NCI-H774 (cell line): ENCODE measurements at places on chromosomes 2 and 18.

DNA sequence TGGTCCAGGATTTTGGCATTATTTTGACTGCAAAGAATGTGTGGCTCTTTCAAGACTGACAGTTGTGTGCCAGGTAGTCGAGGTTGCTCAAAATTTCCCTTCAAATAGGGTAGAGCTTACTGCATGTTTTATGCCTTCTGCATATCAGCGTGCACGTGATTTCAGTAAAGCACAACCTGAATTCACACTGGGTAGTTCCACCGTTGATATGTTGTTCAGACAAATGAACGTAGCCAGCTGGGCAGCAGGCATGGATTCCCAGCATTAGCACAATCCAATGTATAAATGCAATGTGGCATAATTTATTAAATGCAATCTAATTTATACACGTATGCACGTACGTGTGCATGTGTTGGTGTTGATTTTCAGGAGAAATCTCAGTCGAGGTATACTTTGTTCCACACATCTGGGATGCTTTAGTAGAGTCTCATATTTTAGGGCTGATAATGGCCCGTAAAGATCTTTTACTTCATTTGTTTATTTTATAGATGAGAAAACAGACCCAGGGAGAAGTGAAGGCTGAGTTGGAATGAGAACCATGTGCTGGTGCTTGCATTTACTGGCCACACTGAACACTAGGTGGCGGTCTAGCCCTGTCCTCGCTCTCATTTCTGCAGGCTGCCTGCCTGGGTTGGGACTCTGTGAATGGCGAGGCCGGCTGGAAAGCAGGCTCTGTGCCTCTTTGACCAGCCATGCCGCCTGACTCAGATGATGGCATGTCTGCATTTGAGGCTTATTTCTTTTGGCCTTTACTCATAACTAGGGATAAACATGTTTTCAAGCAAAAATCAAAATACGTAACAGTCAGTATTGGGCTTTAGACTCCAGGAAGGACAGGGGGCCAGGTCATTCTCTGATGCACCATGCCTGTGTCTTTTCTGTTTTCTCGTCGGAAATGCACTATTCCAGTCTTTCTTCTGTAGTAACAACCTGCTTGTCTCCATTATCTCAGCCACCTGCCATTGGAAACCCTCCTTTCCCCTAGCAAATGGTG is 120.4 kb downstream of the RNF144A start:
- peak; percentile 67 for DNase-seq

GRCh38 chr18:25047421-25047820 is 304.5 kb downstream of the ZNF521 start:
- DNase-seq, result no peak

- DNase-seq, result no peak
Measured at GRCh38 chr18:75456199-75456631, 28.7 kb upstream of the SMIM21 start.

DNA sequence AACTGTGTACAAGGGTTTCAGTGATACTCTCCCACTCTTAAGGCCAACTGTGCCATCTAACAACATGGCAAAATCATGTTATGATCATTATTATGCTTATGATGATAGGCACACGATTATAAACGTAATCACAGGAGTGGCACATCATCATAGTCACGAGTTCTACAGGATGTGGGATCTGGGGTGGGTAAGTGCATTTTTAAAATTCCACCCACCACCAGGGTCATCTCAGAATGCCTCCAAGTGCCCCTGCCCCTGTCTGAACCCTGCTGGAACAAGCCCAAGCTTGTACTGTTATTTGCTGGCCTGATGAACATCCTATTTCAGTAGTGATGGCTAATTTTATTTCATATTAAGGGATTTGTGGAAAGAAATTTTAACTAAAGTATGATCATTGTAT is 117.8 kb downstream of the PTPRM start:
- no peak for DNase-seq

- DNase-seq, result no peak
Measured at GRCh38 chr18:55385770-55386169, 202.2 kb downstream of the TCF4 start.

- DNase-seq, result no peak
Measured at GRCh38 chr2:71309-72035, 25.2 kb upstream of the FAM110C start.

GRCh38 chr2:8267721-8268120 is 414.1 kb upstream of the ID2 start:
- DNase-seq, result no peak

DNA sequence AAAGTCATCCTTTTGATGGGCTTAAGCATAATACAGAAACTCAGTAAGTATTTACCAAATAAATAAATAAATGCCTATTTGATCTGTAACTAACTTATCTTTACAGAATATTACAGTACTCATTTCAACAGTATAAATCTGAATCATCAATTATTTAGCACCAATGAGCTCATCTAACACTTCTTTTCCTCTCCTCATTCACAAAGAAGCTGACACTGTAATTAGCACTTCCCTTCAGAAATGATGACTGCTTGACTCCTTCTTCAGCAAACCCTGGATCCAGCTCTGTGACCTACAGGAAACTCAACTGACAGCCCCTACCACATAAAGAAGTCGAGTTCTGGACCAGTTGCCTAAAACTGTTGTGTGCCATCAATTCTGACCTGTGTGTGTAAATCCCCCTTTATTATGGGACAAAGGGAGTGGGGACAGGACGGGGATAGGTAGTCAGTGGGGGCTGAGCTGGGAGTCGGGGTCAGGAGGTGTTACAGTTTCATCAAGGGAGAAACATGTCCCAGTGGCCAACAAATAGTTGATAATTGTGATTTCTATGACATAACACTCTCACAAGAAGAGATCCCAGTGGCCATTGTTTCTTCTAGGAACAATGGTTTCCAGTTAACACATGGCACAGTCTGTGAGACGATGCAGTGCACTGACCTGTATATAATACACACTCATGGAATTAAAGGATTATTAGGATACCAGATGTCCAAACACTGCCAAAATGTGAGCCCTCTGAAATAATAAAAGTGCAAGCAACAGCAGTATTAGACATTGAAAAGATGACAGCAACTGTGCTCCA is 68.7 kb downstream of the STK39 start:
- DNase-seq, result no peak

GRCh38 chr2:192390401-192390800 is 195.7 kb upstream of the TMEFF2 start:
- DNase-seq, result no peak

- DNase-seq, result no peak
Measured at GRCh38 chr2:9803023-9803805, 40.1 kb upstream of the TAF1B start.

DNA sequence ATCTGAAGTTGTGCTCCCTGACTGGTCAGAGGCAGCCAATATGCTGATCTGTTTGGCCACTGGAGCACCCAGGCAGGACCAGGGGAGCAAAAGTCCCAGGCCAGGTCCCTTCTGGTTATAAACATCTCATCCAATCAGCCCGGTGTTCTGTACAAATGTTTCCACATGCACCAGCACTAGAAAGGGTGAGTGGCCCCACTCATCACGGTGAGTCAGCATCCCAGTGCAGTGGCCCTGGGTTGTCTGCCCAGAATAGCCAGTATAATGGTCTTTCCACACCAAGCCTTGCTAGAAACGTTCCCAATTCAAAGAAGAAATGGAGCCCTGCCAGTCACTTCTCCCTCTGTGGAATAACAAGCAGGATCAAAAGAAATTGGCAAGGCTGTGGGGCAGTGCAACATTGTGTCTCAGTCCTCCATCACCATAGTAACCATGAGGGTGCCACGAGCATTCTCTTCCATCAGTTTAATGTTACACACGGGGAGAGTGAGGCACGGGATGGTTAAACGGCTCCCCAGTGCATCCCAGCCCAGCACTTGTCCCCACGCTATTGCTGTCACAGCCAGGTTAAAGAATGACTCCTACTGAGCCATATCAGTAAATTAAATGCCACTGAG is 174.9 kb downstream of the SEPTIN10 start:
- no peak for DNase-seq

- no peak for DNase-seq
Measured at GRCh38 chr2:53438100-53438499, 329.5 kb upstream of the CHAC2 start.

- no peak for DNase-seq
Measured at GRCh38 chr2:101500860-101501259, 25.9 kb upstream of the RFX8 start.

- DNase-seq, result no peak
Measured at GRCh38 chr2:23009545-23010149, 375.3 kb upstream of the KLHL29 start.

DNA sequence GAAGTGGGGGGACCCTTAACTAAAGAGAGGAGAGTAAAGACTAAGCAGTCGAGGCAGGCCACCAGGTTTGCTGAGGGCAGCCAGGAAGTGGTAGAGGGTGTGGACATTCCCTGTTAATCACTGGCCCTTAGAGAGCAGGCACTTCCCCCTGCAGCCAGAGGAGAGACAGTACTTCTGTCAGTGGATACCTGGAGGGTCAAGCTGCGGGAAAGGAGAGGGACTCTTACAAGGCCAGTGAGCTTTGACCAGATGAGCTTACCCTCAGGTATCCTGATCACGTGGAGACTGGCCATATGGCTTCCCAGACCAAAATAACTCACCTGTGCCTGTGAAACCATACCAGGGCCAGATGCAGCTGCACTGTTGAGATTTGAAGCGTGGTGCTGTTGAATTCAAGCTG is 28.6 kb downstream of the ITGA6 start:
- no peak for DNase-seq

DNA sequence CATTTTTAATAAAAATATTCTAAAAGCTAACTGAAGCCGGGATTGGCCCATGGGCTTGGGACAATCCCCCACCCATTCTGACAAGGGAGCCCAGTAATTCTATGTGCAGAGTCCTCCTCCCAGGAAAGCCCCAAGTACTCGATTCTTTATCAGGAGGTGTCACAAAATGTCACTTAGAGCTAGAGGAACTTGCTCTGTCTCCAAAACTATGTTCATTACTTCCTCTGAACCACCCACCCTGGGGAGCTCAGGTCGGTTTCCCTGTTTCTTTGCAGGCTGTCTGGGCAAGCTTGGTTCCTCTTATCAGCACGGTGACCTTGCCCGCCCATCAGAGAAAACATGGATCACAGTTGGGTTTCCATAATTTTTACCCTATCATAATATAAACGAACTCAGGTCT is 430.6 kb upstream of the ID2 start:
- no peak for DNase-seq

- DNase-seq, result peak; percentile 76
Measured at GRCh38 chr18:22913861-22914260, 19.3 kb upstream of the RBBP8 start.

- no peak for DNase-seq
Measured at GRCh38 chr18:6086731-6087130, 191.4 kb upstream of the TMEM200C start.

DNA sequence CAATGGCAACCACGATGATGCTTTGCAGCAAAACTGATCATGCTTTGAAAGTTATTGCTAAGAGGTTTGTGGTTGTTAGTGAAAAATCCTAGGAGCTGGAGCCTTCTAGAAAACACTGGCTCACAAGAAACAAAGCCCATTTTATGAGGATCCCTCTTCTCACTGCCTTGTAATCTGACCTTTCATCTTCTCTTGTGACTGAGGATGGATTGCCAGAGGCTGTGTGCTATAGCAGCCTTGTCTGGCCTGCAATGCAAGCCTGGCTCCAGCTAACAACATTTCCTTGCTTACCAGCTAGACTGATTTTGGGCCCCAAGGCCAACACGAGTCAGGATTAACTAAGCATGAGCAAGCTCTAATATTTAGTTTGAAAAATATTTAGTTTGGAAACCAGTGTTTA is 13.1 kb downstream of the PIEZO2 start:
- no peak for DNase-seq

GRCh38 chr2:7683196-7683595 is 766.0 kb downstream of the RNF144A start:
- DNase-seq, result no peak

GRCh38 chr2:222595581-222595980 is 60.3 kb downstream of the FARSB start:
- DNase-seq, result no peak

DNA sequence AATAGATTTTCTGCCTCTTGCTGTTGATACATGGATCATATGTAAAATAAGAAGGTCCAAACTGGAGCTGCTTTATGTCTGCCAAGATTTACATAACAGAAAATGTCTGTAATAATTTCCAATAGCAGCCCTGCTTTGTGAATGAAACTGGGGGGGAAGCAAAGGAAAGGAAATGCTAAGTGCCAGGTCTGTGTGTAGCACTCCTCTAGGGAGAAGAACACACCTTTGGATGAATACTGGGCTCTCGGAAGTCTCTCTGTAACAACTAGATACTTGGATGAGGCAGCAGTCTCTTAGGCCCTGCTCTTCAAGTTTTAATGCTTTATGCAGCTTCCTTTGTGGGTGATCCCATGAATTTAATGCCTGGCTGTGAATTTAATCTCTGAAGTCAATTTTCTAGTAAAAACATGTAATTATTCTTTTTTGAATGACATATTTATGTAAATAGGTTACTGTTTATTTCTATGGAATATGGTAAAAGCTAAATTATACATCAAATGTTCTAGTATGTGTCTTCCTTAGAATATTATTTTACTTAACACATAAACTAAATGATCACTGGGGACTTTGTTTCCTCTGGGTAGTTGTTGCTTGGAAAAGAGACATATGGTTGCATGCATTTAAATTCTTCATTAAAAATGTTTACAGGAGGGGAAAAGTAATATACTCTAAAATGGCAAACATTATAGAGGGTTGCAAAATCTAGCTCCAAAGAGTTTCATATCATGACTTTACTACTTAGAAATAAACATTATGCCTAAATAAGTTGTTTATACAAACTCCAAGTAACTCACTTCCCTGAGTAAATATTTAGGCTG is 336.6 kb upstream of the CWC22 start:
- no peak for DNase-seq

GRCh38 chr2:108910541-108911396 is 78.3 kb downstream of the EDAR start:
- DNase-seq, result no peak

DNA sequence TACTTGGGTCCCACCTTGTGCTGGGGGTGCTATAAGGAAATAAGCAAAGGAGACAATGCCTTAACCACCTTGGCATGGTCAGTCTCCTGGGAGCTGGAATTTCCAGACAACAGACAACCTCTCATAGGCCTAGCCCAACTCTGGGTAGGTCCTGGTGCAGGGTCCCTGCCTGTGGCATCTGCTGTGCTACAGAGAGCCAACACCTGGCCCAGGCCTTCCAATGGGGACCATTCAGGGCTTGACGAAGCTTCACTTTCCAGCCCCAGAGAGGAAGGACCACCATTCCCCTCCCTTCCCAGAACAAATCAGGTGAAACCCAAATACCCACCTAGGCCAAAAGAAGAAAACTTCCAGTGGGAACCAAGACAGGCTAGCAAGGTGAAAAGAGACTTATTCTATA is 82.8 kb downstream of the SMAD7 start:
- DNase-seq, result no peak

DNA sequence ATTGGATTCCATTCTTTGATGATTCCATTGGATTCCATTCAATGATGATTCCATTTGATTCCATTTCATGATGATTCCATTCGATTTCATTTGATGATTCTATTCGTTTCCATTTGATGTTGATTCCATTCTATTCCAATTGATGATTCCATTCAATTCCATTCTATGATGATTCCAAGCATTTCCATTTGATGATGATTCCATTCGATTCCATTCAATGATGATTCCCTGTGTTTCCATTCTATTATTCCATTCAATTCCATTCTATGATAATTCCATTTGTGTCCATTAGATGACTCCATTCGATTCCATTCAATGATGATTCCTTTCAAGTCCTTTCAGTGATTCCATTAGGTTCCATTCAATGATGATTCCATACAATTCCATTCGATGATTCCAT is 1090.5 kb downstream of the RPIA start:
- no peak for DNase-seq
